Activated T-helper 1 cell treated with anti-CD3 and anti-CD28 coated beads, Interleukin-12 subunit alpha, Interleukin-12 subunit beta, Interleukin-2, Interleukin-4 antibody, amounts not matched to agents 30 ng/mL and 10 ng/mL and 1 ng/mL, durations not matched to agents 14 hours and 24 hours and 36 hours (primary cell): ENCODE measurements at places on chromosomes 5 and 9. TPM values are rescaled to one million over a fixed set of nuclear protein-coding genes. Genes with fewer than 3 reads are reported as not detected.

- peak; percentile 11 for DNase-seq
These were observed 6.6 kb upstream of the FAM151B start for GRCh38 chr5:80481019-80481893.

Gene CCNJL
- not detected in 2 replicates for total RNA-seq

- DNase-seq = no peak
These were observed 41.5 kb downstream of the C5orf22 start for GRCh38 chr5:31573494-31574142.

DNA sequence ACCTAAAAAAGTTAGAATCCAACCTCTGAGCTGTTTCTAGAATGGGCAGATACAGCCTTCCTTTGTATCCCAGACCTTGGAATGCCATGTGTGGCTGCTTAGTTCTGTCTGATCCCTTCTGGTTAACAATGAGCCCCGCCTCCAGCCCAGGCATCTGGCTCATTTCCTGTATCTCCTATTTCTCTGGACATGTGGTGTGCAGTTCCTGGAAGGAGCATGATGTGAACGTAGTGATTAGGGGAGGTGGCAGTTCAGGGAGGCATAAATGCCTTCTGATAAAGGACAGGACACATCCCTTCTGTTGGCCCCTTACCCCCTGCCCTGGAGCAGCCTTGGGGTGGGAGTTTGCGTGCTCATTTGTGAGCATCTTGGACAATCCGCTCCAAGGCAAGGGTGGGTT is 243.0 kb downstream of the ZSWIM6 start:
- no peak for DNase-seq

GRCh38 chr9:27430750-27431535 is 93.1 kb upstream of the IFNK start:
- DNase-seq = no peak
